ENCODE measurements at places on chromosomes 6 and 20. TPM values are rescaled to one million over a fixed set of nuclear protein-coding genes. Genes with fewer than 3 reads are reported as not detected.

The ZNF831 gene
- total RNA-seq, result not detected

The SAMD10 gene
- total RNA-seq, result 2.1 TPM

The KHDC1L gene
- total RNA-seq, result not detected

The TULP1 gene
- not detected for total RNA-seq

The DNAH8 gene
- not detected for total RNA-seq

The ADA gene
- 8.0 TPM for total RNA-seq

The TAF8 gene
- total RNA-seq, result 22.9 TPM

The GNAS-AS1 gene
- total RNA-seq, result 0.46 TPM

The MTRF1L gene
- total RNA-seq, result 27.3 TPM

The CASS4 gene
- 0.15 TPM for total RNA-seq

The EXOC2 gene
- total RNA-seq, result 38.6 TPM

The FITM2 gene
- 10.5 TPM for total RNA-seq

The SNX21 gene
- total RNA-seq, result 25.6 TPM

The MAP3K5 gene
- total RNA-seq, result 0.69 TPM

The SEL1L2 gene
- not detected for total RNA-seq

The SLC22A1 gene
- total RNA-seq, result 0.33 TPM

Data from melanocyte of skin (primary cell).